ENCODE measurements at places on chromosomes 3 and 15.

DNA sequence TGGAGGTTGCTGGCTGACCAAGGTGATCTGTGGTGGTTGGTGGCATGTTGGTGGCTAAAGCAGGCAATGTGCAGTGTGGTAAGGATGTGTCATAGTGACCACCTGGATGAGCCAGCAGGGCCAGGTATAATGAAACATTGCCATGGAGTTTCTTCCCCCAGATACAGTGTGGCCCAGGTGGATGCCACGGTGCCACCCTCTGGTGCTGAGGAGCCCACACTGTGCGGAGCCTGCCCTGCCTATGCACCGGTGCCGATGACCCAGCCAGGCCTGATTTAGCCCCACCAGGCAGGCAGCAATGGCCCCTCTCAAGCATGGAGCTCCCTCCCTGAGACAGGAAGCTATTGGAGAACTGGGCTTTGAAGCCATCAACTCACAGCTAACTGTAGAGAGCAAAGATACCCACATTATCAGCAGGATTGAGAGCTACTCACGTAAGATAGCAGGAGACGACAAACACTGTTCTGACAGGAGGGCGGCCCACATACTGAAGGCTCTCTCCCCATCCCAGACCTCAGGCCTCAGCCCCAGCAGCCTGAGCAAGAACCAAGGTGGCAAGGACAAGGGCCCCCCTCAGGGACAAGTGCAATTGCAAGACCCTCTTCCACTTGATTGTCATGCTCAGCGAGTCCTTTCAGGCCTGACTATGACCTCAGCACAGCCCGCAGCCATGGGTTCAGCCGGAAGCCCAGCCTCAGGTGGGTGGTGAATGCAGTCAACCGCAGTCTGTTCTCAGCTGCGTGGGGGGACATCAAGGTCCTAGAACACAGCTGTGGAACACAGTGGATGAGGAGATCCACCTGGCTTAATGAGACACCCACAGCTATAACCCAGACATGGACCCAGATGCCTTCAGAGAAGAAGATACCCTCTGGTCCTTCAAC lies 82.8 kb upstream of the CDV3 start:
- DNase-seq: peak; percentile 10

DNA sequence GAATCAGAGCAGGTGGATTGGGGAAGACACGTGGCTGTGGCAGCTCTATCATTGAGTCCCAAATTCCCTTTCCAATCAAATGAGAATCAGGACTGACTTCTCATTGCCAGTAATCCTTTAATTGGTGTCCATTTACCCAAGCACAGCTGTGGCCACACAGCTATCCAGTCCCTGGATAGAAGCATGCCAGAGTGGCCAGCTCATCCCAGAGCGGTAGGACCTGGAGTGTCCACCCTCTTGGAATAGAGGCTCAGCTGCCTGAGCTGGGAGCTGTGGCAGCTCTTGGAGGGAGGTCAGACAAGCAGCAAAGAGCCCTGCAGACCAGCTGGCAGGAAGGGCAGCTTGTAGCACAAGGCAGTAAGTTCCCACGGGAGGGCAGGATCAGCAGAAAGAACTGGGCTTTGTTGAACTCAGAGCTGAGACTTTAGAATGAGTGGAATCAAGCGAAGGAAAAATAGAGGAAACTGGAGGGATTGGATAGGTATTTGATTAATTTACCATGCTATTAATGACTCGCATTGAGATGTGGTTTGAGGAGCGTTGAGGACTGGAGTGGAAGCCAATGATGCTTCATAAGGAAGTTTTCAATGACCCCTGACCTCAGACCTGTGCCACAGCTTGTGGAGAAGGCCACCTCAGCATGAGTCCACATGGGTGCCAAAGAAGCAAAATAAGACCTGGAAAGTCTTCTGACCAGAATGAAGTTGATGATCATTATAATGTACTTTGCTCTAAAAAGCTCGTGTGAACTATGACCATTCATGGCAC lies 6.9 kb upstream of the ALPK3 start:
- DNase-seq: no peak

DNA sequence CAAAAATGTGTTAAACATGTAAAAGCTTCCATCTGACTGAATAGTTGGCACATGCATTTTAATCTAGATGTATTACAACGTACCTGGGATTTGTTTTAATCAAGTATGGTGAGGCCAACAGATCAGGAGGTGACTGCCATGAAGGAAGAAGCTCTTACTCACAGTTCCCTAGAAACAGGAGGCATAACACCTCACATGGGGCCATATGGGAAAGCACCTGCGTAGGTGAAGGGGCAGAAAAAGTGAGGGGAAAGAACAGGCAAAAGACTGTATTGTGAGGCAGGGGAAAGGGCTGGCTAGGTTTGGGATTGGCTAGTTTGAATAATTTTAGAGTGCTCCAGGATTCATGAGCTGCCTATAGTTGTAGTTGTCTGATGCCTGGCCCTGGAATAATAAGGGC lies 9.6 kb downstream of the SQOR start:
- DNase-seq: no peak

GRCh38 chr15:57922776-57923175 lies 142.7 kb downstream of the ALDH1A2 start:
- no peak for DNase-seq

GRCh38 chr3:186933816-186934215 lies 3.5 kb downstream of the ST6GAL1 start:
- no peak for DNase-seq

- DNase-seq: no peak
Measured at GRCh38 chr3:30241721-30242120, 364.7 kb upstream of the TGFBR2 start.

- DNase-seq: no peak
Measured at GRCh38 chr3:186452517-186452916, 90.5 kb upstream of the DGKG start.

GRCh38 chr3:131223373-131224289 lies 157.9 kb upstream of the NUDT16 start:
- DNase-seq: no peak

GRCh38 chr15:51405693-51406523 lies 64.5 kb downstream of the GLDN start:
- DNase-seq: no peak

DNA sequence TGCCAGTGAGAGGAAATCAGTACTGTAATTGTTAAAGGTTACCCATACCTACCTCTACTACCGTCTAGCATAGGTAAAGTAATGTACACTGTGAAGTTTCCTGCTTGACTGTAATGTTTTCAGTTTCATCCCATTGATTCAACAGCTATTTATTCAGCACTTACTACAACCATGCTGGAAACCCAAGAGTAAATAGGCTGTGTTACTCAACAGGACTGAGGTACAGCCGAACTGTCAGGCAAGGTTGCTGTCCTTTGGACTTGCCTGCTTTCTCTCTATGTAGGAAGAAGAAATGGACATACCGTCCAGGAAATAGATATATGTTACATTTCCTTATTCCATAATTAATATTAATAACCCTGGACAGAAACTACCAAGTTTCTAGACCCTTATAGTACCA lies 265.5 kb downstream of the NR2F2 start:
- no peak for DNase-seq

DNA sequence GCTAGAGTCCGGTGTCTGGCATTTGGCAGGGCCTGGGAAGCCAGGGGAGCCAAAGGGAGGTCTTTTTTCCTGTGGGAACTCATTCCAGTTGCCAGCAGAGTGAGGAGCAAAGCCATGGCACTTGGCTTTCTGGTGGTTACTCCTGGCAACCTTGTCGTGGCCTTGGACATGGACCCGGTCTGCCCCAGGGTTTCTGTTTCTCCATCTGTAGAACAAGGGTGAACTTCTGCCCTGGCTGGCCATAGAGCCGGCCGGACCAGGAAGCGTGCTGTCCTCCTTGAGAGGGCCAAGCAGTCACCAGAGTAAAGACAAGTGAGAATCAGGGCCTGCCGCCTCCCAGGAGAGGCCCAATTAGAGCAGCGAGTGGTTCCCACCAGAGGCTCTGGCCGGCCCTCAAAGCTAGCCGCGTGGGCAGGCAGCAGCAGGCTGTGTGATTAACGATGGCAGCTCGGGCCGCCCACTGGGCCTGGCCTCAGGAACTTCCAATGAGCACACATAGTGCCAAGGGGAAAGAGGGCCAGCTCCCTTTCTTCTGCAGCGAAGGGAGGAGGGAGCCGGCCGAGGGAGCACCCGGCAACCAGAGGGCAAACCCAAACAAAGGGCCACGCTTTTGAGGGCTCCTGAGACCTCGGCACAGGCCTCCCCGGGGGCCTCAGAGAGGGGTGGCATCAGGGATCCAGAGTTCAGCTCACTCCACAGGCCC lies 29.1 kb upstream of the ELP6 start:
- DNase-seq: no peak

DNA sequence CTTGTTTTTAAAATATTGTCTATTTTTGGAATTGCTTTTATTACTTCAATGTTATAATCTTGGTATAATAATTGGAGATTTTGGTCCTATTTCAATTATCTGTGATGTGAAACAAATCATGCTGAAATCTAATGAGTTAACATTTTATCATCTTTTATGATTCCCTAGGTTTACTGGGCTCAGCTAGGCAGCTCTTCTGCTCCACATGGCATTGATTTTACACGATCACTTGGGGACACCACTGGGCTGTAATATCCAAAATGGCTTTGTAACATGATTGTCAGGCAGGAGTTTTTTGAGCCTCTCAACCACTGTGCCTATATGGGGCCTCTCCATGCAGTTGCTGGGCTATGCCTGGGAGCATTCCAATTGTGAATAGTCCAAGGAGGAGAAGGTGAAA lies 163.3 kb downstream of the PYDC2 start:
- DNase-seq: no peak
